Right lung (tissue), 10 donors: ENCODE measurements at places on chromosomes 13 and 19. TPM values are rescaled to one million over a fixed set of nuclear protein-coding genes. Genes with fewer than 3 reads are reported as not detected.

DNA sequence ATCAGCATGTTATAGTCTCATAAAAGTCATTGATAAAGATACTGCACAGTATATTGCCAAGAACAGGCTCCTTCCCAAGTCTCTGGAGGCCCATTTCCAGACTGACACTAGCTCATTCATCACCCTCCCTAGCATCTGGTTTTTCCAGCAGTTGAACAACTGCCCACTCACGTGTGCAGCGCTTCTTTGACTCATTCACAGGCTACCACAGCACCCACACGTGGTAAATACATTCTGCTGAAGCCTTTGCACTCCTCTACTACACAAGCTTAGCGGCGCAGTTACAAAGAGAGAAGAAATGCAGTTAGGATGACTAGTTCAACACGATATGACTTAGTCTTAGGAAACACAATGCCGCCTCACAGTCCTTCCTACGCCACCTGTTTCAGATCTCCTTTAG is 87.7 kb downstream of the DOCK9 start:
- no peak for DNase-seq

DNA sequence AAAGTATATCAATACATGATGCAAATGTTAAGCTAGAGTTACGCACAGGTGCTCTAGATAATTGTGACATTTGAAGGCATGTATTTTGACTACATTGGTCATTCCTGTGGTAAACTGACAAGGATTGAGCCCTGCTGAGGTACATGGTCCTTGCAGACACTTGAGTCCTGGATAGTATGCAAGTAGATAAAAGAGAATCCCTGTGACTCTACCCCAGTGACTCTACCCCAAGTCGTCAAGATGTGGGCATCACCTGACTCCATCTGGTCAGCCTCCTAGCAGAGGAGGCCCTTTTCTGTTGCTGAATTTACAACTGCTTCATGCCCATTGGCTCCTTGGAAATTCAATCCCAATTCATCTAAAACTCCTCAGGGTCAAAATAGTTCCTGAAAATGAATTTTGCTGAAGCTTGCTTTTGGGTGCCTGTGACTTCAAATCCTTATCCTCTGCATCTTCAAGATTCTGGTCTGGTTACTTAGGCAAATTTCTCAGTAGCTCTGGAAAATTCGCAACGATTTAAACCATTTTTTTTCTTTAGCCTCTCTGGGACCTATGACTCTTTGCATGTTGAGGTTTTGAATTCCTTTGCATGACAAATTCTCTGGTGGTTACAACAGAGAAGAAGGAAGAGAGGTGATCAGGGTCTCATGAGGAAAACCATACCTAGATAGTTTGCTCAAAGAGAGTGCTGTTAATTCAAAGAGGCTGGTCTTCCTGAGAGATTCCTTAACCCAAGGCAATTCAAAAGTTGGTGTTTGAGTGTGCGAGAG is 422.1 kb downstream of the FGF9 start:
- DNase-seq, result no peak

- no peak for DNase-seq
Measured at GRCh38 chr19:48698046-48698445, 2.3 kb downstream of the FUT2 start.

The ZNF468 gene
- polyA plus RNA-seq, result 39.5 TPM

The LMO7 gene
- 199 TPM for polyA plus RNA-seq

GRCh38 chr19:2739602-2740313 is at the start of gene SLC39A3:
Gene SLC39A3 (minus strand): TSS chr19:2740017. CDS start chr19:2737257, 2,760 bp downstream.
- DNase-seq, result peak; percentile 96

GRCh38 chr19:46394402-46394797 is 19.0 kb downstream of the CCDC8 start:
- DNase-seq, result no peak
